GOT3 (cell line): ENCODE measurements at places on chromosomes 16 and 17.

DNA sequence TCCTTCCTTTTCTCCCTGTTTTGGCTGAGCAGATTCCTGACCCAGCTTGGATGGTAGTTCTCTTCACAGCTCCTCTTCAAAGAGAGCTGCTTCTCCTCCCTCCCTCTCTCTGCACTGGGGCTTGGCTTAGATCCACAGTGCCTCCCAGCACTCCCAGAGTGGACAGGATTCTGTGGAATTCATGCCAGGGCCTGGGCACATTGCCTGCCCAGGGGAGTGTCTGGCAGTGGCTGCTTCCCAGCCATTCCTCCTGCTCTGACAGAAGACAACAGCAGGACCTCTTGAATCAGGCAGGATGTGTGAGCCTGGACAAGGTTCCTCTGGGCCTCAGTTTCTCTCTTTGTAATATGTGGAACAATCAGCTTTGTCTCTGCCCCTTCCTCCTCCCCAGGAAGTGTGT lies 4.5 kb upstream of the MMP28 start:
- no peak for DNase-seq

DNA sequence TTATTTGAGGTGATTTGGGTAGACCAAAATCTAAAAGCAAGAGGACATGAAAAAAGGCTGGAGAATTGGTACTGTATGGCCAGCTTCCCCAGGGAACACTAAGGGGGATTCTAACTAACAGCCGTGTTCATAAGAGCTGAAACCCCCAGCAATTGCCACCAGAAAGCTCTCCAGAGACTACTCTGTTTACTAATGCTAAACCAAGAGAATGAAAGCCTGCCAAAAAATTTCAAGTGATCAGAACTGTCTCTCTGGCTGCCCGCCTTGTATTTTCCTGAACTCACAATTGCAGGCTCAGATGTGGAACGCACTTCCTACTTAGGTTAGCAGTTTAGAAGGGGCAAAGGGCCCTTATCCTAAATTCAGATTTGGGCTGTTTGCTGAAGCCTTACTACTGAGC lies 24.1 kb downstream of the MYH10 start:
- no peak for DNase-seq

DNA sequence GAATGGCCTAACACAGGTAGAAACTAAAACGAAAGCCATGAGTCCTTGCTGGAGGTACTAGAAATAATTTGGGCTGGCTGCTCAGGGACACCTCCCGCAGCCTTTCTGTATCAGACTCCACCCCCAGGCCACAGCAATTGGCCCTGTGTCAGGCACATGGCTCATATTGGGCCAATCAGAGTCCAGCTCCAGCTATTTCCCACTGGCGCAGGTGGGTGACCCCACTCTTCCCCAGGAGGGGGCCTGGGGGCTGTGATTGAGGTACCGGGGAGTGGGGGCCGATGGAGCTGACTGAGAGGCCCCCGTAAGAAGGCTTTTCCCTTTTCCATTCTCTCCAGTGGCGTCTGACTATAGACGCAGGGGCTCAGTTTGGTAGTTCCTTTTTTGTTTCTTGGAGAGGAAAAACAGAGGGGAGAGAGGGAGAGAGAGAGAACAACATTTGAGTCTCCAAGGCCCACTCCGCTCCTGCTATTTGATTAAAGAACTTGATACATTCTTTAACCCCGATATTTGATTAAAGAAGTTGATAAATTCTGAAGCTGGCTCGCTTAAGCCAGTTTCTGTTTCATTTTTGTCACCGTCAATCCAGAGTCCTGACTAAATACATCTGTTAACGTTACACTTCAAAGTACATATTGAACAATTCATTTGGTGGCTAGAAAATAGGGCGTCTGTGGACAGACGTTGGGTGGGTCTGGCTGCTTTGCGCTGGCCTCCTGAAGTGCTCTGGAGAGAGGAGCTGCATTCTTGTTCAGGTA lies 26.3 kb downstream of the FOXL1 start:
- DNase-seq, result no peak

GRCh38 chr16:26598061-26598460 lies 468.7 kb upstream of the C16orf82 start:
- DNase-seq, result no peak

- DNase-seq, result no peak
Measured at GRCh38 chr16:74698222-74698621, 2.4 kb downstream of the MLKL start.

GRCh38 chr17:60292697-60293096 lies 99.2 kb downstream of the USP32 start:
- DNase-seq, result no peak

DNA sequence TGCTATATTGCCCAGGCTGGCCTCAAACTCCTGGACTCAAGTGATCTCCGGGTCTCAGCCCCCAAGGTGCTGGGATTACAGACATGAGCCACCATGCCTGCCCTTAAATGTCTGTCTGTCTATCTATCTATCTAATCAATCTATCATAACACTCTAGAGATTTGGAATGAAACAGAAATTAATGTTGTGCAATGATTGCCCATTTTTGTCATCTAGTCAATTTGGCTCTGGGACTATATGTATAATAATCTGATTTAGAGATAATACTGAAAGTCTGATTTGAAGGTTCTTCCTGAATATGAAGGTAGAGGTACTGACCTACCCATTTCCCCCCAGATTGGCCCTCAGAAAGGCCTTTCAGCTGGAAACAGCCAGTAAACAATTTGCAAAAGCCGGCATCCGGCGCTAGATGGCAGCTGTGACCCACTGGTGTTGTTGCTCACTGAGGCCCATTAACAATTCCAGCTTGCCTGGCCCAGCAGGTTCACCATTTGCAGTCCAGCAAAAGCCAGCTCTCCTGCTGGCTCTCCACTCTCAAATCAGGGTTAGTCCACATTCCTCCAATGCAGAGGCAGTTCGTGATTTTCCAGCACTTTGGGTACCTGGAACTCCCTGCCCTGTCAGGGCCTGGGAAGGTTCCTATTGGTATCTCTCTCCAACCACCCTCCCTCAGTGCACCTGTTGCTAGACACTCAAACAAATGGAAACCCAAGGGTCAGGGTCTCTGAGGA lies 22.9 kb upstream of the C16orf87 start:
- DNase-seq, result peak; percentile 37

- DNase-seq, result no peak
Measured at GRCh38 chr16:20089246-20089965, 15.7 kb upstream of the GPR139 start.

- no peak for DNase-seq
Measured at GRCh38 chr16:88059701-88060386, 108.6 kb downstream of the BANP start.

- DNase-seq, result no peak
Measured at GRCh38 chr16:64627781-64628180, 494.1 kb downstream of the CDH11 start.

DNA sequence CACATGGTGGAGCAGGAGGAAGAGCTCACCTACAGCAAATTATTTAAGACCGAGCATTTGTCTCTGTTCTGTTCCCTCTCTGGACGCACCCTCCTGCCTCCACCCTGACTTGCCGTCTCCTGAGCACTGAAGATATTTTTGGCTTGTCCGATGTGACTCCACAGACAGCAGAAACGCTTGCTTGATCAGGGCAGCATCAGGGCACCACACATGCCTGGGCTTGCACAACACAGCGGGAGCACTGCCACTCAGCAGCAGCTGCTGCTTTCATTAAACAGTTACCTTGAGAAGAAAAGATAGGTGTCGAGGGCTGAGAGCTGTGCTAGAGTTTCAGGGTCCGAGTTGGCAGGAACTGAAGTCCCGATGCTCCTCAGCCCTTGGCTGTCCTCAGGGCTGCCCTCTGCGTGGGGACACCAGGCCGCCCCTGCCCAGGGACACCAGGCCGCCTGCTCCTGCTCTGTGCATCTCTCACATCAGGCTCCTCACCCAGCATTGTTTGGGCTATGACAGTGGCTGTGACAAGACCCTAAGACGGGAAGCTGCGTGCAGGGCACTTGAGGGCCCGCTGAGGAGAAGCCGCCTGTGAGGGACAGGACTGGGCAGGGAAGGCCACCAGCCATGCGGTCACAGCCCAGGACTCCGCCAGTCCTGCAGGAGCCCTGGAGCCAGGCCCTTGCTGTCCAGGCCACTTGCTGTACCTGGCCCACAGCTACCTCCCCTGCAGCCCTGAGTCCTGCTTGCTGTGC lies 21.3 kb upstream of the CDH15 start:
- no peak for DNase-seq

DNA sequence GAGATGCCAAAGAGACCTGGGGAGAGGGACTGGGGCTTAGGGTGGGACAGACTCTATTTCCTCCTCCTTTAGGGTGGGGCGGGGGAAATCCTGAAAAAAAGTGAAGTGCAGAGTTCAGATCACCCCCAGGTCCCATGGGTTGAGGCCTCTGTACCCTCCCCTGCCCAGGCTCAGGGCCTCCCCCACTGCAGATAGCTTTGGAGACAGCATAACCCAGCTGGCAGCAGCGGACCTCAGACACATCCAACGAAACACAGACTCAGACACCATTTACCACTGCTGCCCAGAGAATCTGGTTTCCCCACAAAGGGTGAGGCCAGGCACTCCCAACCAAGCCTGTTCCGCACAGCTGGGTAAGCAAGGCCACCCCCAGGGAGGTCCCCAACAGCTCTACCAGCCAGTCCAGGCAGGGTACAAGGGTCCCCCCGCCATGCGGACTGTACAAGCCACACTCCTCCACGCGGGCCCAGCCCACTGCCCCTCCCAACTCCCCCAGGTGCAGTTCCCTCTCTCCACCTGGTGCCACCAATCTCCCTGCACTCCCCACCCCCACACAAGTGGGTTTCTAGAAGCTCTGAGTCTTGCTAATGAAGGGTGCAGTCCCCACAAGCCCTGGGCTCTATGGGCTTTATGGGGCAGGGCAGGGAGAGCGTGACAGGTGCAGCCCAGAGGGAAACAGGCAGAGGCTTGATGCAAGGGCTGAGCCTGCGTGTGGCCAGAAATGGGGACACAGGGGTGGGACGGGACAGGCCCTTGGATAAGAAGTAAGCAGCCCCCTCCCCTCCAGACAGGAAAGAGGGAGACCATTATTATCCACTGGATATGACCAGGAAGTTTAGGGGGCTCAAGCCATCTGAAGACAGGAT lies 8.9 kb downstream of the RHBDF2 start:
- no peak for DNase-seq

DNA sequence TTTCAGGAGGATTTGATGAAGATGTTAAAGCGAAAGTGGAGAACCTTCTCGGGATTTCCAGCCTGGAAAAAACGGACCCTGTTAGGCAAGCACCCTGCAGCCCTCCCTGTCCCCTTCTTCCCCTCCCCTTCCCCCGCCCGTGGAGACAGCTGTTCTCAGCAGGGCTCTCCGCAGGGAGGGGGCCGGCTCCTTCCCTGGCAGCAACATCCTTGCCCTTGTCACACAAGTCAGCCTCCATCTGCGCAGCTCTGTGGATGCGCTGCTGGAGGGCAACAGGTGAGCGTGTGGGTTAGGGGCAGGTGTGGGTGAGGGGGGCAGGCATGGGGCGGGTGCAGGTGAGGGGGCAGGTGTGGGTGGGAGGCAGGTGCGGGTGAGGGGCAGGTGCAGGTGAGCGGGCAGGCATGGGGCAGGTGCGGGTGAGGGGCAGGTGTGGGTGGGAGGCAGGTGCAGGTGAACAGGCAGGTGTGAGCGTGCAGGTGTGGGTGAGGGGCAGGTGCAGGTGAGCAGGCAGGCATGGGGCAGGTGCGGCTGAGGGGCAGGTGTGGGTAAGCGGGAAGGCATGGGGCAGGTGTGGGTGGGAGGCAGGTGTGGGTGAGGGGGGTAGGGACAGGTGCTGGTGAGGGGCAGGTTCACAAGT lies 9.4 kb downstream of the CYBC1 start:
- no peak for DNase-seq

GRCh38 chr17:74777901-74778515 lies 1.9 kb upstream of the NAT9 start:
- no peak for DNase-seq

DNA sequence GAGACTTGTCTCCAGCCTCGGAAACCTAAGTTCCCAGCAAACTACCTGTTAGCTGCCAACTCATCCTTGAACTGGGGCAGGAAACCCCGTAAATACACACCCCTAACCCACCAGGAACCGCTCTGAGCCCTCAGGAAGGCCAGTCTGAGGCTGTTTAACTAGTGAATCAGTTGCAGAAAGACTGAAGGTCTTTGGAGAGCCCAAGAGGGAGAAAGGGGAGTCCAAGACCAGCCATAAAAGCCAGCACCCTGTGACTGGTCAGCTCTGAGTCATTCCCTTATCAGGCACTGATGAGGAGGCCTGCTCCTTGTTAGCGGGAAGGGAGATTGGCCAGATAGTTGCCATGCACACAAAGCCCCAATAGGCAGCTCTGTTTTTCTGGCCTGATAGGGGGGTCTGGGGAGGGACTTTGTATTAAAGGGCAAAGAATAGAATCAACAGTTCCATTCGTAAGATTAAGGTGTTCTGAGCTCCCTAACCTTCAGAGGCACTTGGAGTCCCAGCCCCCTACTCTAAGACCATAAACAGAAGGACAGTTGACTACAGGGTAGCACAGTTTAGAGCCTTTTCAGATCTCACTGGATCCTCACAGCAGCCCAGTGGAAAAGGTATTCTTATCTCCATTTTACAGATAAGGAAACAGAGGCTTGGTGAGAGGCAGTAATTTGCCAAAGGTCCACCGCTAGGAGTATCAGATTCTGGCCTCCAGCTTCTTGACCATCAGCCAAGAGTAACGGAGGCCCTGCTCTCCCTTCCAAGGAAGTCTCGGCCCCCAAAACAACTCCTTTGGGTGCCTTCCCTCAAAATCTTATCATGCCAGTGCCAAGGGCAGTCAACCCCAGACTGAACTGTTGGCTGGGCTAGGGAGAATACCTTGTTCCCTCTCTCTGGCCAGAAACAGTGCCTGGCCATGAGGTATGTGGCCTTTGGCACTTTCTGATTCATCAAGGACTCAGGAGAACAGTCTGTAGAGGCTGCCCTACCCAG lies 2.2 kb upstream of the KRT19 start:
- no peak for DNase-seq

DNA sequence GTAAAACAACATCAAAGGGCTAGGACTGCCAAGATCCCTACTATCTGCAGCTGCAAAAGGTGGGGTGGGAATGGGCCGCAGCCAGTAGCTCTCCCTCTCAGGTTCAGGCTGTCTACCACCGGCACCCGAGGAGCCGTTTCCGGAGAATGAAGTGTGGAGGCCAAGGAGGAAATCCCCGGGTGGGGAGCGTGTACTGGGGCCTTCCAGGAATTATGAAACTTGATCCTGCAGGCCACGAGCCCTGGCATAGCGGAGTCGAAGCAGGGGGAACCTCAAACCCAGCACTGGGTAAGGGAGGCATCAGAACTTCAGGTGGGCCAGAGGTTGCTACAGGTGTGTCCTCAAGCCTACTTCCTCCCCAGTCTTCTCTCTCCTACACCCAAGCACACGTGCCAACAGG lies 5.1 kb downstream of the INPP5K start:
- DNase-seq, result no peak

- no peak for DNase-seq
Measured at GRCh38 chr17:57876023-57876865, 26.4 kb upstream of the MRPS23 start.

DNA sequence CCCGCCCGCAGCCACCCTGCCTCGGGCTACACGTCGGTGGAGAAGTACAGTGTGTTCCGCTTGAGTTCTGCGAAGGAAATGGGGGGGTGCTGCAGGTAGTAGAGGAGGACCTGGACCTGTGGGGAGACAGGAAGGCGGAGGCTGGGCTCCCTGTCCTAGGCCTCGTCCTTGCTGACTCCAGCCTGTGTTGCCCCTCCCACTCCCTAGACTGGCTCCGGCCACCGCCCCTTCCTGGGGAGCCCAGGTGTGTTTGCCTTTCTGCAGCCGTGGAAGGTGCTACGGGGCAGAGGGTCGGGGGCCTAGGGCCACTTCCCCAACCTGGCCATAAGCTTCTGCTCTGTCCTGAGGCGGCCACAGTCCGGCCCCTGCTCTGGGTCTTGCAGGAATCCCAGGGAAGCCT lies 9.1 kb downstream of the TIMM22 start:
- DNase-seq, result no peak

- no peak for DNase-seq
Measured at GRCh38 chr17:56838687-56839086, 4.7 kb downstream of the DGKE start.

GRCh38 chr17:58786586-58787295 lies 31.1 kb downstream of the PPM1E start:
- no peak for DNase-seq
